NCI-H1048 (cell line): ENCODE measurements at places on chromosomes 3 and 15.

DNA sequence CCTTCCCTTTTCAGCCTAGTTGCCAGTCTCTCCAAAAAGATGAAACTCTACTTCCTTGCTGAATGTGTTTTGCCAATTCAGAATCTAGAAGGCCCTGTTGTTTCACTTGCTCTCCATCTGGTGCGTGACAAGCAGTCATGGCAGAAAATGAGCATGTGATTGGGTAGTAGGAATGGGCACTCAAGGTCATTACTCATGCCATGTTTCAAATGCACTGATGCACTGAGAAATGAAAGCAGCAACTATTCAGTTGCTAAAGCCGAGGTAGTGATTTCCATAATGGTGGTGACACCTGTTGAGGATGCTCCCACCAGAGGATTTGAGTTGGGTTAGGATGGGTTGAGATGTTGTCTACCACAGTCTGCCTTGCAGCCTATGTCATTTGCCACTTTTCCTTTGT lies 12.7 kb downstream of the ZBTB38 start:
- no peak for DNase-seq

DNA sequence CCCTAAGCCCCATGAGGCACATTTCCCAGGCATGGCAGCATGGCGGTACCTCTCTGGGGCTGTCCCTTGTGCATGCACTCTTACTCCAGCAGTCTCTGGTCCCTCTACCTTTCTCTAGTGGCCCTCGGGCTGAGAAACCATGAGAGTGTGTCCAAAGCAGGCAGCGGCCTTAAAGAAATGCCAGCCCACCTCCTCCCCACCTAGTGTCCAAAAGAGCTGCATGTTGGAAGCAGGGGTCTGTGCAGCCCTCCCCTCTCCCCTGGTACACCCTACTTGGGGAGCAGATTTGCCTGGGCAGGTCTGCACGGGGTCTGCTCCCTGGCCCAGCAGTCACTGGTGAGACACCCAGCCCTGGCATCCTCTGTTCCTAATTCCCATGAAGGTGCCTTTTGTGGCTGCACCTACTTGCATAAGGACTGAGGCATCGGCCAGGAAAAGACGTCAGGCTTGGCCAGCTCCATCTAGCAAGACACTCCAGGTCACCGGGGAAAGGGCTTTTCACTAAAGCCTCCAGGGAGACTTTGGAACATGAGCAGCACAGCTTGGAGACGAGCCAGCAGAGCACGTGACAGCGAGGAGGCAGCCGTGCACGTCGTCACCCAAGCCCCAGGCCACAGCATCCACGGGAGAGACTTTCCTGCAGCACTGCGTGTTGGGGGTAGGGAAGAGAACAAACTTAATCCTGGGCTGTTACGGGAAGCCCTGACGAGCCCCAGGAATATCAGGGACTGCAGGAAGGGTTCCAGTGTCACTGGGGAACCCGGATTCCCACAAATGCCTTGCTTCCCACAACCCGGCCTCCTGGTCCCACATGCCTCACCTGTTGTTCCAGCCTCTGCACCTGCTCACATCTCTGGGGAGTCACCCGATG lies 38.8 kb downstream of the TM2D3 start:
- DNase-seq: no peak

- DNase-seq: no peak
Measured at GRCh38 chr3:1381647-1382036, 288.8 kb downstream of the CNTN6 start.

DNA sequence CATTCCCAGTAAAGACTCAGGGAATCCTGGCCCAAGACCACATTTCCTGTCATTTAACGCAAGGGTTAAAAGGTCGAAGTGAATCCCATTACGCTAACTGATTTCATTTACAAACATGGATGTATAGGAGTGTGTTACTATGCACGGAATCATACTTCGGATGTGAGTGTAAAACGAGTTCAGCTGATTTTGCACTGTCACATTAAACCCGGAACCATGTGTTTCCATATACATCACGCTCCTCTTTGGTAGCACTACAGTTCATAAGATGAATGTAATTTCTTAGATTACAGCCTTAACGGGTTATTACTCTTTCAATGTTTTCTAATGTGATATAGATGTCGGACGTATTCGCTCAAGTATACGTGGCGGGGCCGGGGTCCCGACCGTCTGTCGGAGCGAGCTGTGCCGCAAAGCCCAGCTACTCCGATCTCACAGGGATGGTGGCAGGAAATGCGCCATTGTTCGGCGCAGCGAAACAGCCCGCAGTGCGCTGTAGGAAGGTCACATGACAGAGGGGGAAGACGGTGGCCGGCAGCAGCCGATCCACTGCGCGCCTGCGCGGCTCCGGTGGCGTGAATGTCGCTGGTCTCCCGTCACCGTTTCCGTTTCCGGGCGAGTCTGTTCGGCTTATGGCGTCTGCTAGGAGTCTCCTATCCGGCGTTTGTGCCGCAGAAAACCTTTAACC lies 97.3 kb downstream of the NPAP1 start:
- DNase-seq: no peak

- no peak for DNase-seq
Measured at GRCh38 chr3:188133219-188133618, 20.7 kb upstream of the LPP start.

DNA sequence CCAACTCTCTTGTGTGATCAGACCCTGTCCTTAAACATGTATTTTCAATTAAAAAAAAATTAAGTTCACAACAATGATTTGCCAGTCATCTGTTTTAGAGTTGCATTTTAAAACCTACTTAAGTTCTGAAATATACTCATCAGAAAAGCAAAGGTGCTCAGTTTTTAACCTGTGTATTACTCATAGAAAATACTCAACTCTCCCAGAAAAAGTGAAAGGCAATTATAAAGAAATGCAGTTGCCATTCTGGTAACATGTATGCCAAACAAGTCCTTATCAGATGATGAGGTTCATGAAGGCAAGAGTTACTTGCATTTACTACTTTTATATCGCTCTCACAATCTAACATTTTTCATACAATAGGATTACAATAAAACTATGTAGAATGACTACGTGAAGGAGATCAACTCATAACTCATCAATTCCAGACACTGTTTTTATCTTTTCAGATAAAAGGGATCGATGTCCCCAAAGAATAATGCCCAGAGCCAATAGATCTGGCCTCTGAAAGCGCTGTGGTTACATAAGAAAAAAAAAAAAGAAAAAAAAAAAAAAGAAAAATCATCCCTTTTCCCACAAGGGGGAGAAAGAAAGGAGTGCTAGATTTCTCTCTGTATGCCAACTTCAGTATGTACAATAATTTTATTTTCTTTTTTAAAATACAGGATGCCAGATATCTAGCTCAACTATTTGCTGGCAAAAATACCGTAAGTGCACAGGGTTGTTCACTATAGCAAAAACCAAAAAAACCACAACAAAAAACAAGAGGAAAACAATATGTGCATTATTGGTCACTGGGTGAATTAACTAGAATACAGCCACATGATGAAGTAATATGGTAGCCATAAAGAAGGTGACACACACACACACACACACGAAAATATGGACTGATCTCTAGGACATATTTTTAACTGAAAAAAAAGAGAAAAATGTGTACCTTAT lies 137.4 kb downstream of the NR1I2 start:
- DNase-seq: no peak

DNA sequence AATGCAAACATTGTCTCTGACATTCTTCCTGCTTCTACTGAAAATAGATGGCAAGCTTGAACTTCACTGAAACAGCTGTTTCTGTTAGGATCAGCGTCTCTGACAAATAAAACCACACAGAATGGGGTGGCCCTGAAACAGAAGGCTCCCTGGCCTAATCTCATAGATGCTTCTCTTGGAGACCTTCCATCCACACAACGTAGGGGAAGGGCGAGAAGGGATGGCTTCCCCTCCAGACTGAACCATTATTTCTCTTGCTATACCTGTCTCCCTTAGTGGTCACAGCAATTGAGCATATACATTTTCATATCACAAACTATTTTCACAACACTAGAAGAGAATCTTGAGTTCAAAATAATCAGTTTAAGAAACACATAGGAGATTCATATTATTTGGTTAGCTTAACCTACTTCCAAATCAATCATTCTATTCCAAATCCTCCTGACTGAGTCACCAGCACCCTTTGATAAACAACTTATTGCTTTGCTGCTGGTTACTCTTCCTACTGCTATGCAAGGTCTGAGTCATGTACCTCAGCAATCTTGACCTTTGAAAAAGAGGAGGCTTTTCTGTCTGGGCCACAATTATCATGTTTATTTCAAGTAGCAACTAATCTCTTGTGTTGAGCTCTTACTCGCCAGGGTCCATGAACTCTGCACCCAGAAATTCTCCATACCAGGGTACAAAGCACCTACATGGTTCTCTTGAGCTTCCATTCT lies 45.5 kb downstream of the CBLB start:
- DNase-seq: no peak

DNA sequence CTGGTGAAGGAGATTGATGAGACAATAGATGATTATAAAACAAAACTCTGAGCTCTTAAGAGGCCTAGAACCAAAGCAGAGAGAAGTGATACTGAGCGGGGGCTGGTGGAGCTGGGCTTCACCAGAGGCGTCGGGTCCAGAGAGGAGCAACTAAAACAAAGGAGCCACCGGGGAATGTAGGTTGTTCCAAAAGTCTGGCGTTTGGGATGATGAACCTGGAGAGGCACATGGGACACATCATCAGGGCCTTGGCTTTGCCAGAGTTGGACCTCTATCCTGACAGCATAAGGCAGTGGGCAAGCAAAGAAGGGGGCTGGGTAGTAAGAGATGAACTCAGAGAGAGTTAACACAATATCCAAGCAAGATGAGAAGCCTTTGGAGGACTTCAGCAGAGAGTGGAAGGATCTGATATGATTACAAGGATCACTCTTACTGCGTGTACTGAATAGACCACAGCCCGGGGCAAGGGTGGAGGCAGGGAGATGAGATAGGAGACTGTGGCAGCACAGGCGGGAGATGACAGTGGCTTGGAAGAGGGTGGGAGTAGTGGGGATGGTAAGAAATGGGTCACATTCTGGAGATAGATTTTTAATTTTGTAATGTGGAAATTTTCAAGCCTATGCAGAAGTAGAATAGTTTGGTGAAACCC lies 36.0 kb upstream of the RASA2 start:
- no peak for DNase-seq

GRCh38 chr3:14962762-14963161 lies 15.4 kb downstream of the NR2C2 start:
- no peak for DNase-seq

DNA sequence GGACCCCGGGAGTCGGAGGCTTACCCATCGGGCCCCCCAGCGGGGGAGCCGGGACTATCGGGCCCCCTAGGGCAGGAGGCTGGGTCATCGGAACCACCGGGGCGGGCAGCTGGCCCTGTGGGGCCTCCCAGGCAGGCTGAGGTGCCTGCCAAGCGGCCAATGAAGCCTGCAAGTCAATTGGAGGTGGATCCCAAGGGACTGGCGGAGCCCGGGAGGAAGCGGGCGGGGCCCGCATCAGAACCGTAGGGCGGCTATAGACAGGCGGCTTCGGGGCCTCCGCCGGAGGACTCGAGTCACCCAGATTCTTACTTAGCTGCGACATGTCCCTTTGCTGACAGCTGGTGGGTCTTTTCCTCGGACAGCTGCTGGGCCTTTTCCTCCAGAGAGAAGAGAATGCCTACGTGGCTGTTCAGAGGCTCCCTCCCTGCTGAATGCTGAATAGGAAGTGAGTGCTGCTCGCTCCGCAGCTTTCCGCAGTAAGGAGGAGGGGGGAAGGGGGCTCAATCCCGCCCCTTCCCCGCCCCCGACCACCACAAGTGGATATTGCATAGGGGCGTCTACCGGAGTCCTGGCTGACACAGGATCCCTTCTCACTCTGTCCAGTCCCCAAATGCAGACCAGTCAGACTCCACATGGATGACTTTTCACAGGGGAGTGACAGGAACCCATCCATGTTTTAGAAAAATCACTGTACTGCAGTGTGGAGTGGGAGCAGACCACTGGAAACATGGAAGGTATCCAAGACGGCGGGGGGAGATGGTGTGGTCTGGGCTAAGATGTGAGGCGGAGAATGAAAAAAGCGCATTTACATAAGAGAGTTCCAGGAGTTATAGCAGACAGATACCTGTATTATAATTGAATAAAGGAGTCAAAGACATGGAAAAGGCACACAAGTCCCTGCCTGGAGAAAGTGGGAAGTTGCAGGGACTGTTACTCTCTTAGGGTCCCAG lies at the start of gene MAGEL2:
Gene MAGEL2 (minus strand): TSS at position 447 of the 950 bp plus-strand sequence. CDS start 125 bp downstream, at position 322.
- DNase-seq: no peak

DNA sequence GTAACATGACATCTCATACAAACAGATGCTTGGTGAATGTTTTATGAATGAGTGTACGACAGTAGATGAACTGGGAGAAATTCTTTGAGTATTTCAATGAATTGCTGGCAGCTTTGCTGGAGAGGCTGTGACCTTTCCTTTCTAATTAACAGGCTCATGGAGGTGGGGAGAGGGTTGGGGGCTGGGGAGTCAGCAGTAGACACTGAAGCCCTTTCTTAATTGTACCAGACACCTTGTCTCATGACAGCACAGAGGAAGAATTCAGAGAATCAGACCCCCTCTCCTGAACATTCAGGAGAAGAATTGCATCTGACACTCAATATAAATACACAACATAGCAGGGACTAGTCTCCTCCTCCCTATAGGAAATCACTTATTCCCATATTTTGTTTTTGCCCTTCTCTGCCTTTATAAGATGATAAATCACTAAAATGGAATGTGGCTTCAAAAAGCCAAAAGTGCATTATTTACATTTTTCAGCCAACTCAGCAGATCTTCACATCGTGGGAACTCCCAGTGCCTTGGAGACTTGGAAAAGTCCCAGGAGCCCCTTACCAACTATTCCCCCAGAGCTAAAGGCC lies 66.2 kb upstream of the TPM1 start:
- DNase-seq: no peak

DNA sequence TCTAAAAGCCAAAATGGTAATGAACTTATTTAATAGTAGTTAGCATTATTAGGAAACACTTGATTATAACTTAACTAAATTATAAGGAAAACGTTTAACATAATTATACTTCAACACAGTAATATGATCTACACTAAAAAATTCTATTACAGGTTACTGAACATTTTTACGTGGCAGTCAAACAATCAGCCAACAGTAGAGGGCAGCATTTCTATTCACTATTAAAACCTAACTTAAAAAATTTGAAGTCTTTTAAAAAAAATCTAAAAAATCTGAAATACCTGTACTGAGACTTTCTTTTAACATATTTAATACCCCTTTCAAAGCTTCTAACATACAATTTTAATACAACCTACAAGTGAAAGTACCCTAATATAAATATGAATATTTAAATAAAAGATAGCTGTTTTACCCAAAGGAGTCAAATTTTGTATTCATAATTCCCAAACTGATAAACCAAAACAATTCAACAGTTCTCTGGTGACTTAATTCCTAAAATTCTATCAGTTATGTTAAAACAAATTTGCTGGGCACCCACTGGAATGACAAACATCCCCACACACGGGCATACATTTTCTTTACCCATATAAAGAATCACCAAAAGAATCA lies 41.5 kb downstream of the DLG1 start:
- no peak for DNase-seq

- DNase-seq: no peak
Measured at GRCh38 chr15:96544162-96544756, 213.8 kb downstream of the NR2F2 start.

DNA sequence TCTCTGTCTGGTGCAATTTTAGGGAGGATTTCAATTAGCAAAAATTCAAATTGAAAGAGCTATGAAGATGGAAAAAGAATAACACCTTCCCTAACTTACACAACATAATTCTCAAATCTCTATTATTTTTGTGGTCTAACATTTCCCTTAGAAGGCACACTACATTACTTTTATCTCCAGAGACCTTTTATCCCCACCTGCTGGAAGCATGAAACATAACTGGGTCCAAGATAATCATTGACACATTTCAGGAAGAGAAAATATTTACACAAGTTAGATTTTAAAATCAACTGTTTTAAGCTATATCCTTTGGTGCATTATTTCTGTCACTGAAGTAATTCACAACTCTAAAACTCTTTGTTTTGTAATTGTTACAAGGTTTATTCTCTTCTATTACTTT lies 779.5 kb downstream of the ROBO1 start:
- DNase-seq: no peak
